ENCODE measurements at places on chromosomes 2 and 18.

DNA sequence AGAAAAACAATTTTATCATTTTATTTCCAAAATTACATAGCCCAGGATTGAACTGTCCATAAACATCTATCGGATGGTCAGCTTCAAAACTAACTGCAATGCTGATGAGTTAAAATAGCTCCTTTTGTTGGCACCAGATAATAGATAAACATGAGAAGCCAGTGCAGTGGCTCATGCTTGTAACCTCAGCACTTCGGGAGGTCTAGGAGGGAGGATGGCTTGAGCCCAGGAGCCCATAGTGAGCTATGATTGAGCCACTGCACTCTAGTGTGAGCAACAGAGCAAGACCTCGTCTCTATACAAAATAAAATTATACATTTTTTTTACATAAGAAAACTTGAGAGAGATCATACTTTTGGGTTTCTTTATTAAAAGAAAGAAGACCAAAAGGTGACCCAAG lies 34.6 kb upstream of the IMPA2 start:
- DNase-seq = no peak

DNA sequence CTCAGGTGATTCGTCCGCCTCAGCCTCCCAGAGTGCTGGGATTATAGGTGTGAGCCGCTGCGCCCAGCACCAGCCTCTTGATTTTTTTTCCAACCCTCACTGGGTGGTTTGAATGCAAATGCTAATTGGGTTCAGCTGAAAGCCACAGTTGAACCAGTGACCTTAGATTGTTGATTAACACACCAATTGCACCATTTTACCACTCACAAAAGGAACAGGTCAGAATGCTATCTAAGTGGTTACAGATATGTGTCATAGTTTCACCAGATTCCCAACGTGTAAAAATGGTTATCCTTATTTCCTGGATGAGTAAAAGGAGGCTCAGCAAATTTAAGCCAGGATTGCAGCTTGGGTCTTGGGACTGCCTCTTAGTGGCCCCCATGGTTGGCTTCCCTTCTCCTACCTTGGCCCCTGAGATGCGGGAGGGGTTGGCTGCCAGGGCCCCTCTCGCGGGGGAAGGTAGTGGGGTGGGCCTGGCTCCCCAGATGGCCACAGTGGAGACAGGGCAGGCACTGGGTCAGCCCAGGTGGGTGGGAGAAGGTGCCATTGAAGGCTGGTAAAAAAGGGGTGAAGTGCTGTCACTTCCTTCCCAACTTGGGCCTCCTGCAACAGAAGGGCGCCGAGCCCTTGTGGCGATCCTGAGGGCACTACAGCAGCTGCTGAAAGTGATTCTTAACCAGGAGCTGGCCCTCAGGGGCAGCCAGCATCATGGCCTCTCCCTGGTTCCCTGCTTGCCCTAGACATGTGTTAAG lies 164.9 kb upstream of the HAAO start:
- no peak for DNase-seq

- DNase-seq = no peak
These were observed 42.3 kb downstream of the CYP1B1 start for GRCh38 chr2:38033646-38034045.

- DNase-seq = no peak
These were observed 386.3 kb downstream of the CTNNA2 start for GRCh38 chr2:79899196-79899595.
